BJ (cell line): ENCODE measurements at places on chromosomes 5 and 9.

GRCh38 chr9:101691657-101692056 lies 46.8 kb downstream of the GRIN3A start:
- DNase-seq = no peak

DNA sequence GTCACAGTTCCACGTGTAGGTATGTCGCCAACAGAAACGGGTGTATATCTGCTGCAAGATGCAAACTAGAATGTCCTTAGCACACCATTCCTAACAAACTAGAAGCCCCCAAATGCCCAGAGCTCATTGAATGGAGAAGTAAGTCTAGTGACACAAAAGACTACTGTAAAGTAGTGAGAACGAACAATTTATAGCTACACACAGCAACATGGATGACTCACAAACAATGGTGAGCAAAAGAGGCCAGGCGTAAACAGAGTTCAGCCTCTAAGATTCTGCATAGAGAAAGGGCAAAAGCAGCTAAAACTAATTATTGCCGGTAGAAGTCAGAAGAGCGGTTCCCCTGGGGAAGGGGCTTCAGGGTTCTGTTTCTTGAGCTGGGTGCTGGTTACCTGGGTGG lies 74.7 kb downstream of the AMBP start:
- no peak for DNase-seq

DNA sequence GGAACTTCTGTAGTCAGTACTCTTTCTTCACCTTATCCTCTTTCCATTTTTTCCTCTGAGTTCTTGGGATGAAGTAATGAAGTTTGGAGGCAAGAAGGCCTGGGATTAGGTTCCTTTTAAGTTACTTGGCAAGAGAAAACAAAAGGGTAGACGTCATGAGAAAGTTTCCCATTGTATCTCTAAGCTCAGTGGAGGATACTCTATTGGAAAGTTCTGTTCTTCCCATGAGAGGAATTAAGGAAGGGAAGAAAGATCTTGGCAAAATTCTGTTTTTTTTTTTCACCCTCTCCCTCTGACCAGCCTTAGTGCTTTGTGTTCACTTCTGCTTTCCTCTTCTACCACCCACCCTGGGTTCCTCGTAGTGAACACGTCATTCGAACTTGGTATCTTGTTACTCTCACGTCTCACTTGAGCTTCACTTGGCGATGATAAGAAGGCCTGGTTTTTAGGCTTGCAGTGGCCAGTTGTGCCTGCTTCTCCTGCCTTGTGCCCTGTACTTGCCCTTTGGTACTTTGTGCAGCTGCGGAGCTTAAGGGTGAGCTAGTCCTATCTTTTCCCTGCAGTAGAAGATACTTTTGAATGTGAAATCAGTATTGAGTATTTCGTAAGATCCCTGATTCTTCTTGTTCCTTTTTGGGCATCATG lies 67.0 kb downstream of the ARHGAP26 start:
- no peak for DNase-seq

DNA sequence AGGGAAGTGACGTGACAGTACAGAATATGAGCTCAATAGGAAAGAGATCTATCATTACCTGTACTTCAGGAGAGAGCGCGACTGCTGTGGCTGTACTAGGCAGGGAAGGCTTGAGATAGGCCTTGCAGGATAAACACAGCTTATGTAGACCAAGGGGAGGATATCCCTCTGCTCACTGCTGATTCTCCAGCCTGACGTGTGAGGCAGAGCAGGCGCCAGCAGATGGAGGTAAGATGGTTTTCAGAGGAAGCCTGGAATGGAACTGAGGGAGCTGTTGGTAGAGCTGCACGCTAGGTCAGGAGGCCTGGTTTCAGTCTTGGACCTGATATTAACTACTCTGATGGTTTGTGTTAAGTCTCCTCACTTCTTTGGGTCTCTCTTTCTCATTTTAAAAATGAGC lies 291.4 kb downstream of the YTHDC2 start:
- DNase-seq = no peak

DNA sequence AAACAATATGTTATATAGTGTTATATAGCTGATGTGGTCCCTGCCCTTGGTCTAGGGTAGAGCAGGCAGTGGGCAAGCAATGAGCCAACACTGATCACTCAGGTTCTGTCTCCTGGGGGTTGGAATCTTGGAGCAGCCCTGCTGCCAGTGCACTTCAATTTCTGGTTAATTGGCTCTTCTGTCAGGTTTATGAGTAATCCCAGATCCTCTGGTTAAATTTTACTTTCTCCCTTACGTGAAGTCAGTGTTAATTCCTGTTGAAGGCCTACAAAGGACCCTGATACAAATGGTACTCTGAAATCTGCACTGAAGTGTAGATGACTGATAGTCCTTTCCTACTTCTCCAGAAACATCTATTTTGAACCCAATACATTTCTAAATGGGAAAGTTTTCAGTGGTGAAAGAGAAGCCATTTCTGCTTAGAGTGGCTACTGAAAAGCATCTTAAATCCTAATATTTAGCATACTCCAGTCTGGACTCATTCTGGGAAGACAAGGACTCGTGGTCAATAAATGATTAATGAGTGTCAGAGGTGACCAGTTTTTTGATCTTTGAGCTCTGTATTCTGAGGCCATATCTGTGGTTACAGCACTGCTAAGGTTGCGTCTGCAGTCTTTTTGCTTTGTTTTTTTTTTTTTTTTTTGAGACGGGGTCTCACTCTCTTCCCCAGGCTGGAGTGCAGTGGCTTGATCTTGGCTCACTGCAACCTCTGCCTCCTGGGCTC lies 442.4 kb downstream of the KIF4B start:
- no peak for DNase-seq

DNA sequence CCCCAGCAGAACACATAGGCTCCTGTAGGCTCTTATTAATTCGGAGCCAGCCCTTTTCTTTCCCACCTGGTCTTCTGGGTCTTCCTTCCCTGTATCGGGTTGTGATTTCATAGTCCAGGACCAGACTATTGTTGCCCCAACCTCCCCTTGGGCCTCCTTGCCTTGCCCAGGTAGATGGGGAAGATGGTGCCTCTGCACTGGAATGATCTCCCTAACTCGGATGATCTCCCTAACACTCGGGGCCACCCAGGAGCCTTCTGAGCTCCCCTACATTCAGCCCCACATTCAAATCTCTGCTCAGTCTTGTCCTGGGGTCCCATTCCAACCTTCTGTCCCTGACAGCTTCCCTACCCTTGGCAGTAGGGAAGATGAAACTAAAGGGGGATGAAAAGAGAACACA lies 2.7 kb upstream of the IRF1 start:
- DNase-seq = no peak

GRCh38 chr5:140575309-140575708 lies 10.7 kb downstream of the SLC35A4 start:
- no peak for DNase-seq

- no peak for DNase-seq
These were observed 761 bp upstream of the DNAJC25 start for GRCh38 chr9:111630182-111630963.

DNA sequence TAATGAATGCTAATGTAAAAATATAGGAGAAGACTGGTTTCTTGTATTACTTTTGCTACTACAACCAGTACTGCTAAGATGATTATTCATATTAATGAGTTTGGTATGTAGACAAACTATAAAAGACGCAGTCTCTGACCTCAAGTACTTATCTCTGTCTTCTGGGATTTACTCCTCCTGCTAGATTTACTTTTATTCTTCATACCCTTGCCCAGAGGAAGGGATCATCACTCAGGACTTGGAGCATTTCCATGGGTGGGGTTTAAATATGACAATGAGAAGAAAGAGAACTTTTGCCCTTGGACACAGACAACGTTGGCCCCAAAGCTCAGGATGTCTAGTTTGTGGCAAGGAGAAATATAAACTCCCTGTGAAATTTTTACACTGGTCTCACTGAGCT lies 126.1 kb downstream of the BNC2 start:
- no peak for DNase-seq

- DNase-seq = no peak
These were observed 4.6 kb downstream of the SEPTIN8 start for GRCh38 chr5:132772291-132773070.

DNA sequence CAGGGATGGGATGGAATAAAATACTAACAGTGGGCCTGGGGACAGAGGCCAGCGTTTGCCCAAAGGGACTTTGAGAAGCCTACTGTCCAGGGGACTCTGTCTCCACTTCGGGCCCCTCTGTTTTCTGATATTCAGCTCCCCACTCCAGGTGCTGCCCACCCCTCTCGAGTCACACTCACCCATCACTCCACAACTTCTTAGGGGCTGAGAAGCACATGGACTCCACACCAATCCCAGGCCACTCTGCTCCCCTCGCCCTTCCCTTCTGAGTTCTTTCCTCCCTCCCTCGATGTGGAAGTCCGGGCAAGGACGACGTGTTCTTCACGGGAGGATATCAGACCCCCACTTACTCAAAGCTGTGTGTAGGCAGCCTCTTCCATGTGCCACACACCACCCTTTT lies 124.5 kb downstream of the BARX1 start:
- DNase-seq = no peak

DNA sequence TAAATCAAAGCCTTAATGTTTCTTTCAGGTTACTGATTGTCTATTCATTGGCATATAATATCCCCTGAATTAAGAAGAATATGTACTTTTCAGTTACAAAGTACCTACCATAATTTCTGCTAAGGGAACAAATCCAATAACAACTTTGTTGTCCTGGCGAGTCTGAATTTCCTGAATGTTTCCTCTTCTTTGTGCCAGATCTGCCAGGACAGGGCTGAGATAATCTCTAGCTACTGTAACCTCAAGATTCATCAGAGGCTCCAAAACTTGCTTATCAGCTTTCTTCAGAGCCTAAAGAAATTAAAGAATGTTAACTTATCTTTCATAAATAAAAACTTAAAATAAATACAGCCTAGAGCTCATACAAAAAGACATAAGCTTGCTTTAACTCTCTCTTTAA lies 37.2 kb downstream of the HEXB start:
- DNase-seq = no peak

- DNase-seq = no peak
These were observed 40.7 kb downstream of the EBF1 start for GRCh38 chr5:159058716-159059636.

DNA sequence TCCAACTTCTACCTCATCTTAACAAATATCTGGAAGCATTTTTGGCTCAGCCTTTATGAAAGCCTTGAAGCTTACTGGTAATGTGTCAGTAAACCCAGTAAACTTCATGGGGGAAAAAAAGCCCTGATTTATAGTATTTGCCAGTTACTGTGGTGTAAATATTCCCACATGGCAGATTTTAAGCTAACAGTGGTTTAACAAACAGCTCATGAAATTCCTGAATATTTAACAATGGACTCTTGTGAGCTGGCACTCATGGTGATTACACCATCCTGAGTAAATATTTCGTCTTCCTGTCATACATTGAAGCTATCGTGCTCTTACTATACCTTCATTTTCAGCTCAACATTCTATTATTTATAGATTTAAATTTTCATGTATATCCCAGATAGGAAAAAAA lies 57.0 kb upstream of the ACOT12 start:
- no peak for DNase-seq

GRCh38 chr9:31335529-31336234 lies 1048.8 kb upstream of the ACO1 start:
- no peak for DNase-seq

GRCh38 chr5:67133217-67133616 lies 63.4 kb downstream of the CD180 start:
- DNase-seq = no peak

GRCh38 chr5:61182449-61182848 lies 20.2 kb upstream of the SMIM15 start:
- no peak for DNase-seq

- DNase-seq = no peak
These were observed 40.2 kb upstream of the TRIM32 start for GRCh38 chr9:116646661-116647514.

- DNase-seq = no peak
These were observed 75.7 kb downstream of the NRG2 start for GRCh38 chr5:139967353-139967752.

GRCh38 chr5:159640921-159641320 lies 275.4 kb upstream of the ADRA1B start:
- no peak for DNase-seq

- no peak for DNase-seq
These were observed 224.1 kb downstream of the MEF2C start for GRCh38 chr5:88658886-88659285.

- DNase-seq = no peak
These were observed 76.9 kb downstream of the SYK start for GRCh38 chr9:90878562-90878961.

- no peak for DNase-seq
These were observed 74.7 kb downstream of the PIK3R1 start for GRCh38 chr5:68290260-68290674.

- no peak for DNase-seq
These were observed 102.4 kb upstream of the PARP8 start for GRCh38 chr5:50564079-50564478.

DNA sequence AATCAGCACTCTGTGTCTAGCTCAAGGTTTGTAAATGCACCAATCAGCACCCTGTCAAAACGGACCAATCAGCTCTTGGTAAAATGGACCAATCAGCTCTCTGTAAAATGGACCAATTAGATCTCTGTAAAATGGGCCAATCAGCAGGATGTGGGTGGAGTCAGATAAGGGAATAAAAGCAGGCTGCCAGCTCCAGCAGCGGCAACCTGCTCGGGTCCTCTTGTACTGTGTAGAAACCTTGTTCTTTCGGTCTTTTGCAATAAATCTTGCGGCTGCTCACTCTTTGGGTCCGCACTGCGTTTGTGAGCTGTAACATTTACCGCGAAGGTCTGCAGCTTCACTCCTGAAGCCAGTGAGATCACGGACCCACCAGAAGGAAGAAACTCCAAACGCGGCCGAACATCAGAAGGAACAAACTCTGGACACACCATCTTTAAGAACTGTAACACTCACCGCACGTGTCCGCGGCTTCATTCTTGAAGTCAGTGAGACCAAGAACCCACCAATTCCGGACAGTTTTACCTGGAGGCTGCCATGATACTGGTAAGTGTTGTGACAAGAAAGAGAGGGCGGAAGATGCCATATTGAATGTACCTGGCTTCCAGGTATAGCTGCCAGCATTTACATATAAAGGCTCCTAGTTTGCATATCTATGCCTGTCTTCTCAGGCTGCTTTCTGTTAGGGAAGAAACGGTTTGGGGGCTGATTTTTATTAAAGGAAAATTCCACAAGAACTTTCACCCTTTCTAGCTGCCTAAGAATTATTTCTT lies 758.5 kb upstream of the CTNND2 start:
- no peak for DNase-seq

- DNase-seq = no peak
These were observed 782.9 kb downstream of the CDH12 start for GRCh38 chr5:22070186-22070728.

DNA sequence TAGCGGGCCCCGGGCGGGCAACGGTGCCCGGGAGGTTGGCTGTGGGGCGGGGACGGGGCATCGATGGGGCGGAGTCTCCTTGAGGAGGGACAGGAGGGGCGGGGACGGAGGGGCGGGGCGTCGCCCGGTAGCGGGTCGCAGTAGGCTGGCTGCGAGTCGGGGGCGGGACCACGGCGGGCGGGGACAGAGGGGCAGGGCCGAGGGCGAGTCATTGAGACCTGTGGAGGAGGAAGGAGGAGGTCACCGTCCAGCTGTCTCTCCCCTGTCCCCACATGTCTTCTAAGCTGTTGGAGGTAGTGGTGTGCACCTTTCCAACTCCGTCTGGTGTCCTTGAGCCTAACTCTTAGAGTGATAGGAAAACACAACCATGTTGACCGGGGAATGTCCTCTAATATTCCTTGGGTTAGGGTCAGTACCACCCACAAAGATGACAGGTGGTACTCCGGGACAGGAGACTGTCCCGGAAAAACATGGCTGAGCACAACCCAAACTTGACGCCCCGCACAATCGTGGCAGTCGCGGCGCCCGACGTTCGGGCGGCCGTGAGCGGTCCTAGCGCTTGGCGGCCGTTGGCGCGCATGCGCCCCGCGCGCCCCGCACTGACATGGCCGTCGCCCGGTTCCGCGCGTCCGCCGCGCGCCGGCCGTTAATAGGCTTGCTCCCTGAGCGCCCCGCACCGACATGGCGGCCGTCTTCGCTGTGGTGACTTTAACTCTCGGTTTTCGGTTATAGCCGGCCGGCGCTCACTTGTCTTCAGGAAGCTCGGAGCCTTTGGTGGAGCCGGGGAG lies at the start of the genes CRAT and PTPA:
Gene CRAT (minus strand): TSS at position 54 of the 788 bp plus-strand sequence. CDS start 284 bp downstream, outside the sequence.
Gene PTPA (plus strand): TSS at position 676 of the 788 bp plus-strand sequence. CDS start 186 bp downstream, outside the sequence.
- DNase-seq = peak; percentile 50
